ENCODE measurements at places on chromosomes 12 and 14. TPM values are rescaled to one million over a fixed set of nuclear protein-coding genes. Genes with fewer than 3 reads are reported as not detected.

Gene EFCAB11
- 13.6 TPM for total RNA-seq

Gene IAPP
- total RNA-seq, result not detected

Gene P2RX2
- 0.29 TPM for total RNA-seq

Gene CDKN3
- 4.3 TPM for total RNA-seq

Gene ART4
- total RNA-seq, result 1.6 TPM

Gene BHLHE41
- total RNA-seq, result 29.7 TPM

Gene ZNF605
- 8.3 TPM for total RNA-seq

Gene METTL17
- total RNA-seq, result 89.5 TPM

Data from breast epithelium (tissue), 4 donors.